ENCODE measurements at places on chromosomes 5 and 9. TPM values are rescaled to one million over a fixed set of nuclear protein-coding genes. Genes with fewer than 3 reads are reported as not detected.

GRCh38 chr5:119453040-119453373 lies 710 bp downstream of the HSD17B4 start:
- DNase-seq: peak; percentile 56

GRCh38 chr9:503326-503725 lies 288.7 kb downstream of the DOCK8 start:
- DNase-seq: no peak

GRCh38 chr5:125209650-125210049 lies 463.2 kb upstream of the ZNF608 start:
- no peak for DNase-seq

DNA sequence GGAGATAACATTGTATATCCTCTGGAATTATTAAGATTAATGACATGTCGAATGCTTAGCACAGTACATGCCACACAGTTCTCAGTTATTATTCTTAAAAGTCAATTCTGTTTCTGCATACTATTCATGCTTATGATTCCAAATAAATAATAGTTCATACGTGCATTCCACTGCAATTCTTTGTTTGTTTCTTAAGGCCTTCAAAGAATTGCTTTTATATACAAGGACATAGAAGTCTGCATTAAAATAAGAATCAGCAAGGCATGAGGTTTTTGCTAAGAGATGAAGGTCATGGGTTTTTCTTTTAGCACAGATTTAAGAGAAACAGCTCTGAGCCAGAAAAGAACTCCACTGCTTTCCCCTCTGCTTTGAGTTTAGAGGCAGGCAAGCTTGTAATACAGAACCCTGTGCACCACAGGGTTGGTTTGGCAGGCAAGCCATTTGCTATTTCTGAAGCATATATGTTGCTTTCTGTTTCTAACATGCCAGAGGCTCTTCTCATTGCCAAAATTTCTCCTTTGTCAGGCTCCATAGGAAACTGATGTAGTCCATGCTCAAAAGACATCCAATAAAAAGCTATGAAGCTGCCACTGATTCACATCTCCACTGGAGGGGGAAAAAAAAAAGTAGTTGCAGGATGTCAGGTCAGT lies 420.6 kb upstream of the TYRP1 start:
- no peak for DNase-seq

The PDLIM4 gene
- total RNA-seq: not detected

The FGD3 gene
- 0.06 TPM for total RNA-seq

The ATP10B gene
- total RNA-seq: not detected

The GFI1B gene
- not detected for total RNA-seq

Measured in G401 (cell line).